Suppressor macrophage (primary cell): ENCODE measurements at places on chromosomes 3 and 15.

GRCh38 chr3:73591286-73591800, 33.4 kb downstream of the PDZRN3 start:
- no peak for DNase-seq

DNA sequence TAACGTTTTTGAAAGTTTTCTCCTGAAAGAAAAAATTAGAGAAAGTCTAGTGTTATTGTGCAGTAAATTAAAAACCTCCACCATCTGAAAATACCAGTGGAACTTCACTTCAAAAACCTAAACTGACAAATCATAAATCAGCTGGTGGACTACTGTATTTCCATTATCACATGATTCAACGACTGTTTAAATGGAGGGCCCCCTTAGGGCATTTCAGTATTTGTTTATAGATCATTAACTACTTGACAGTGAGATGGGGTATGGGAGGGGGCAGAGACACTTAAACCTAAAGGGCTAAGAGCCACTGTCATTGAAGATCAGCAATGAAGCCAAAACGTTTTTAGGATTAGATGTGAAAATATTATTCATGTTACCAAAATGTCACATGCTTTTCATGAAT, 8.8 kb upstream of the C15orf61 start:
- DNase-seq, result no peak

GRCh38 chr15:31483053-31483985, 156.7 kb downstream of the KLF13 start:
- peak; percentile 64 for DNase-seq

DNA sequence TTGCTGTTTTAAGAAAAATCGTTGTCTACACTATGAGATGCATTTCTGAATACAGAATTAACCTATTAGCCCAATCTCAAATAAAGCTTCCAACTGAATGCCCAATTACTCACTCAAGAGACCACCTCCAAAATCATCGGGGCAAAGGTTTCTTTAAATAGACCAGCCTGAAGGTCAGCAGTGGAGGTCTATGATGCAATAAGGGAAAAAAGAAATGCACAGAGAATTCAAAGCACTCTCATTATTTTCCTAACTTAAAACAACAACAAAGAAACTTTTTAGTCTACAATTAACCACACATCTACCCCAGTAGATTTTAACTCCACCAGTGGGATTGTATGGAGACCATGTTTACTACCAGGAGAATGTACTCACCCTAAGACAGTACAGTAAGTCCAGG, 657.7 kb upstream of the CCDC54 start:
- DNase-seq, result no peak

GRCh38 chr3:45547764-45548680, 46.5 kb upstream of the LIMD1 start:
- peak; percentile 91 for DNase-seq
